Central memory CD8-positive, alpha-beta T cell (primary cell): ENCODE measurements at places on chromosomes 6 and 20.

- H3K27ac ChIP-seq, result no peak overlapping the region
- H3K27me3 ChIP-seq, result no peaks in the 10 kb centered on the region
- H3K4me3 ChIP-seq, result no peak overlapping the region
- H3K4me1 ChIP-seq, result no peaks in the 10 kb centered on the region
Observed at GRCh38 chr20:10876558-10876957, 202.8 kb upstream of the JAG1 start.

DNA sequence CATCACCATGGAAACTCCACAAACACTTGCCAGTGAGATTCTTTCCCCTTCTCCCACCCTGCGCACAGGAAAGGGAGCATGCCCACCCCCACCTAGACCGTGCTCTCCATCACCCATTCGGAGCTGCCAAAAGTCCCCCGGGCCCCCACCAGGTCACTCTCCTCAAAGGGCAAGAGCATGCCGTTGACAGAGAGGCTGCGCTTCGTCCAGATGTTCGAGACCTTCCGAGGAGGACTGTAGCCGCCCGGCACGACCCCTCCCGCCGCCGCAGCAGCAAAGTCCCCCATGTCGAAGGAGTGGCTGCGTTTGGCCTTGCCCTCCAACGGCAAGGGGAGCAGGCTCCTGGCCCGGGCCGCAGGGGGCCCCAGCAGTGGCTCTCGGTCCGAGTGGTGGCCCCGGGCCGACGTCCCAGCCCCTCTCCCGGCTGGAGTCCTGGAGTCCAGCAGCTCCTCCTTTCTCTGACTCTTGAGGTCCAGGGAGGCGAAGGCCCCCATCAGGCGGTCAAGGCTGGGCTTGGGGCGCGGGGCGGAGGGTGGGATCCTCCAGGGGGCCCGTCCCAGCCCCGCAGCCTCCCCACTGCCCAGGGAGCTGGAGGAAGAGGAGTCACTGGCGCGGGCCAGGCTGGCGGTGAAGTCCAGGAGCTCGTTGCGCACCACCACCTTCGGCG is 195.2 kb downstream of the LRFN2 start:
- no peak for DNase-seq
- peaks cover 21% of the 10 kb centered on the region for H3K27me3 ChIP-seq
- H3K4me1 ChIP-seq, result peaks cover 32% of the 10 kb centered on the region
- no peak overlapping the region for H3K4me3 ChIP-seq
- no peak overlapping the region for H3K27ac ChIP-seq
- peaks cover 3% of the 10 kb centered on the region for H3K36me3 ChIP-seq

- H3K27ac ChIP-seq, result no peak overlapping the region
- H3K27me3 ChIP-seq, result no peaks in the 10 kb centered on the region
- no peak overlapping the region for H3K4me3 ChIP-seq
- H3K4me1 ChIP-seq, result no peaks in the 10 kb centered on the region
Observed at GRCh38 chr6:66278115-66278514, 571.1 kb upstream of the EYS start.

GRCh38 chr20:40532103-40532502 is 156.9 kb downstream of the MAFB start:
- no peaks in the 10 kb centered on the region for H3K4me1 ChIP-seq
- H3K4me3 ChIP-seq, result no peak overlapping the region
- no peak overlapping the region for H3K27ac ChIP-seq
- peaks cover 9% of the 10 kb centered on the region for H3K27me3 ChIP-seq
- DNase-seq, result no peak

- H3K36me3 ChIP-seq, result no peaks in the 10 kb centered on the region
- H3K27me3 ChIP-seq, result peaks cover 60% of the 10 kb centered on the region
- no peak overlapping the region for H3K4me3 ChIP-seq
- no peaks in the 10 kb centered on the region for H3K4me1 ChIP-seq
- H3K27ac ChIP-seq, result no peak overlapping the region
Observed at GRCh38 chr20:2617099-2617714, 35.2 kb upstream of the NOP56 start.

GRCh38 chr6:16140607-16141006 is 11.7 kb downstream of the MYLIP start:
- H3K27me3 ChIP-seq, result no peaks in the 10 kb centered on the region
- H3K27ac ChIP-seq, result peak overlapping the region; percentile 42
- DNase-seq, result no peak
- peaks cover 75% of the 10 kb centered on the region for H3K4me1 ChIP-seq
- peaks cover 65% of the 10 kb centered on the region for H3K36me3 ChIP-seq
- peak overlapping the region; percentile 2 for H3K4me3 ChIP-seq

GRCh38 chr6:122722746-122723145 is 56.8 kb upstream of the FABP7 start:
- H3K4me1 ChIP-seq, result no peaks in the 10 kb centered on the region
- no peaks in the 10 kb centered on the region for H3K36me3 ChIP-seq
- no peak overlapping the region for H3K27ac ChIP-seq
- peaks cover 7% of the 10 kb centered on the region for H3K27me3 ChIP-seq
- no peak for DNase-seq

GRCh38 chr20:41830702-41831101 is 212.5 kb upstream of the CHD6 start:
- no peaks in the 10 kb centered on the region for H3K36me3 ChIP-seq
- H3K4me3 ChIP-seq, result no peak overlapping the region
- H3K27me3 ChIP-seq, result peaks cover 40% of the 10 kb centered on the region
- no peaks in the 10 kb centered on the region for H3K4me1 ChIP-seq
- DNase-seq, result no peak

- peaks cover 2% of the 10 kb centered on the region for H3K36me3 ChIP-seq
- no peak for DNase-seq
Observed at GRCh38 chr6:6724539-6725467, 136.3 kb downstream of the LY86 start.

GRCh38 chr6:130204322-130204721 is 18.4 kb downstream of the SAMD3 start:
- H3K4me1 ChIP-seq, result peaks cover 65% of the 10 kb centered on the region
- no peaks in the 10 kb centered on the region for H3K27me3 ChIP-seq
- H3K4me3 ChIP-seq, result peak overlapping the region; percentile 48
- no peak for DNase-seq
- no peak overlapping the region for H3K27ac ChIP-seq

- H3K4me3 ChIP-seq, result no peak overlapping the region
- no peak overlapping the region for H3K27ac ChIP-seq
- no peak for DNase-seq
- H3K36me3 ChIP-seq, result peaks cover 82% of the 10 kb centered on the region
Observed at GRCh38 chr20:37236462-37236861, 25.2 kb downstream of the GHRH start.

GRCh38 chr6:26501482-26501986 is 1.4 kb downstream of the BTN1A1 start:
- peak; percentile 11 for DNase-seq
- peak overlapping the region; percentile 57 for H3K4me3 ChIP-seq
- H3K27ac ChIP-seq, result no peak overlapping the region
- H3K4me1 ChIP-seq, result peaks cover 12% of the 10 kb centered on the region
- peaks cover 37% of the 10 kb centered on the region for H3K27me3 ChIP-seq

DNA sequence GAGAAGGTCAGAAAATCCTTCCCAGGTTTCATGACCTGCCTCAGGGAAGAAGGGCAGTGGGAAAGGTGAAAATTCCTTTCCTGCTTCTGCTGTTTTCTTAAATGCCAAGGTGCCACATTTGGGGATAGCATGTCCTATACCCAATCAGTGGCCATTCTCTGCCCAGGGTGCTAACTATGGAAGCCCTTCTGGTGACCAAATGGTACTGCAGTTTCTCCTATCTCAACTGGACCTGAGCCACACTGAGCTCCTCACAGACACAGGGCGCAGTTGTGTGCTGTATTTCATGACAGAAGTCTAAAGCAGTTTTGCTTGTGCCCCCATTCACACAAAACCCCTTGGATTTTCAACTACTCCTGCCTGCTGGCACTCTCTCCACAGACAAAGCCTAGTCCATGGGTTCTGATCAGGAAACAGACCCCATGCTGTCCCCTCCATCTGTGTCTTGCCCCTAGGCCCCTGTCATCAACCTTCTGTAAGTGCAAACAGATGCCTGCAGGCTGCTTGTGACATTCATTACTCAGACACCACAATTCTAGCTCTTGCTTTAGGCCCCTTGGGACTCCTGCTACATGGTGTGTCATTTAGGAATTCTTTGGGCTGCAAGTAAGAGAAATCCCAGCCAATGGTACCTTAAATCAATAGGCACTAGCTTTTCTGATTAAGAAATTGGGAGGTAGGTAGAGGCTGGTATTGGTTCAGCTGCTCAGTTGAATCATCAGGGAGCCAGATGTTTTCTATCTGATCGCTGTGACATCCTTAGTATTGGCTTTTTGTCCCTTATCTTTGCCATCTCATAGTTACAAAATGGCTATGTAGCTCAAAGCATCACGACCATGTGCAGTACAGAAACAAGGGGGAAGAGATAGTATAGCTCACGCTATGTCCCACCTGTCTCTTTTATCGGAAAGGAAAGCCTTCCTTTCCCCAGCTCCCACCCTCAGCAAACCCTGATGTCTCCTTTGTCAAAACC is 147.8 kb downstream of the CD83 start:
- H3K27ac ChIP-seq, result no peak overlapping the region
- no peaks in the 10 kb centered on the region for H3K36me3 ChIP-seq
- DNase-seq, result no peak
- H3K4me1 ChIP-seq, result no peaks in the 10 kb centered on the region
- H3K27me3 ChIP-seq, result no peaks in the 10 kb centered on the region

DNA sequence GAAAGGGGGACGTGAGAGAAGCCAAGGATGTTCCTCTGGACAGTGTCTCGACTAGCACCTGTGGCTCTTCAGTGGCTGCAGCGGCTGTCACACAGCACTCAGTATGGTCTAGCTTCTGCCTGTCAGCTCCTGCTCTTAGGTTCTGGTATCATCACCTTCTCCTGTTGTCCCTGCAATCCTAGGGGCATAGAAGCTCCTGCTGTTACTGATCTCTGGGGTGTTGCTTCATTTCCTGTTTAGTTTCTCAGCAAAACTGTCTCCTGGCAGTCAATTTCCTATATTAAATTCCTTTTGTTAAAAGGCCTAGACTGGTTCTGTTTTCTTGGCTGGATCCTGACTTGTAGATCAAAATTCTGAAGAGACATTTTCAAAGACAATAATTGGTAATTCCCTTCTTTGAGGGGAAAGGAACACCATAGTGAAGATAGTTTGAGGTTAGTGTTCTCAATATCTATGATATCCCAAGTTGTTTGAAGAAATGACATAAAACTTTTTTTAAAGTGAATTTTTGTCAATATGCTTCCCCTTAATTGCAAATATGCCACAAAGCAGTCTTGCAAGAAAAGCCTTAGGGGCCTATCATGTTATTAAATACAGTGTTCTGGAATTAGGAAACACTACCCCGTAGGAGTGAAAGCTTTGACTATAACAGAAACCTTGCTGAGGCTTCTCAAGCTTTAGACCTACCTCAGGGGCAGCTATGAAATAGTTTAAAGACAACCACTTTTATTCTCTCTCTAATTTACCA is 148.5 kb downstream of the KIF6 start:
- no peaks in the 10 kb centered on the region for H3K4me1 ChIP-seq
- peaks cover 30% of the 10 kb centered on the region for H3K27me3 ChIP-seq

- H3K27me3 ChIP-seq, result no peaks in the 10 kb centered on the region
- H3K27ac ChIP-seq, result peak overlapping the region; percentile 98
- peaks cover 27% of the 10 kb centered on the region for H3K36me3 ChIP-seq
- H3K4me3 ChIP-seq, result peak overlapping the region; percentile 97
- no peak for DNase-seq
- peaks cover 36% of the 10 kb centered on the region for H3K4me1 ChIP-seq
Observed at GRCh38 chr20:35277127-35277526, 795 bp downstream of the MMP24OS start.

- DNase-seq, result no peak
- H3K27me3 ChIP-seq, result no peaks in the 10 kb centered on the region
- H3K27ac ChIP-seq, result peak overlapping the region; percentile 96
- peak overlapping the region; percentile 88 for H3K4me3 ChIP-seq
- peaks cover 20% of the 10 kb centered on the region for H3K36me3 ChIP-seq
Observed at GRCh38 chr6:161272635-161273273, 1.1 kb downstream of the AGPAT4 start.

DNA sequence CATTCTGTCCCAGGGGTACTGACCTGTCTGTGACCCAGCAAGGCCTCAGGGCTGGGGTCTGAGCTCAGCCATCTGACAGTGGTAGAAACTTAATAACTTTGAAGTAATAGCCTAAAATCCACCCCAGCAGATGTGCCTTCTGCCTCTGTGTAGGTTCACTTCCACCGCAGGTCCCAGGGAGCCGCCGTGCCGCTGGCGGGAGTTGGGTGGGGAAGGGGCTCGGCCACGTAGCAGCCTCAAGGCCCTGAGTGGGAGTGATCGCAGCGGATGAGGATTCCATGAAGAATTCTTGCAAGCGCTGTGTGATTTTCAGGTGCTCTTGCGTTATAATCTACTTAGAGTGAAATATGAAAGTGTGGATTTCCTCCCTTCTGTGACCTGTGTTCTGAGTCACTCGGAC is 163.7 kb downstream of the DTNBP1 start:
- no peak overlapping the region for H3K4me3 ChIP-seq
- H3K4me1 ChIP-seq, result peaks cover 11% of the 10 kb centered on the region
- H3K27me3 ChIP-seq, result no peaks in the 10 kb centered on the region
- peaks cover 33% of the 10 kb centered on the region for H3K36me3 ChIP-seq
- DNase-seq, result no peak
- no peak overlapping the region for H3K27ac ChIP-seq

- no peaks in the 10 kb centered on the region for H3K27me3 ChIP-seq
- no peak for DNase-seq
- peaks cover 26% of the 10 kb centered on the region for H3K4me1 ChIP-seq
- peaks cover 45% of the 10 kb centered on the region for H3K36me3 ChIP-seq
Observed at GRCh38 chr6:42784717-42785498, 3.1 kb downstream of the BICRAL start.

DNA sequence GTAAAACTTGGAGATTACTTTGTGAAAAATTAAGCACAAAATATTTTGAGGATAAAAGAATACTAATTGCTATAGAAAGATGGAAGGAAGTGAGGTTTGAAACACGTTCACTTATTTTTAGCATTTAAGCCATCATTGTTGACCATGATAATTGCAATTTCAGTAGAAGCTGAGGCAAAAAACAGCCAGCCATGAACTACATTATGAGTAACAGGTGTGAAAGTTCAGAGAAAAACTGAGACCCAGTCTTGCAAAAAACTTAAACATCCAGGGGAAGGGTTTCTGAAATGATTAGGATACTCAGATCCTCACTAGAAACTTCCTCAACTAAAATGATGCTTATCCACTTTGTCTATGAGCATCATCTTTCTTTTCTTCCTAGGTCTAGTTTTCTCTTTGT is 619.4 kb downstream of the PHF3 start:
- H3K4me3 ChIP-seq, result no peak overlapping the region
- no peak overlapping the region for H3K27ac ChIP-seq
- no peaks in the 10 kb centered on the region for H3K36me3 ChIP-seq
- DNase-seq, result no peak
- H3K4me1 ChIP-seq, result no peaks in the 10 kb centered on the region

DNA sequence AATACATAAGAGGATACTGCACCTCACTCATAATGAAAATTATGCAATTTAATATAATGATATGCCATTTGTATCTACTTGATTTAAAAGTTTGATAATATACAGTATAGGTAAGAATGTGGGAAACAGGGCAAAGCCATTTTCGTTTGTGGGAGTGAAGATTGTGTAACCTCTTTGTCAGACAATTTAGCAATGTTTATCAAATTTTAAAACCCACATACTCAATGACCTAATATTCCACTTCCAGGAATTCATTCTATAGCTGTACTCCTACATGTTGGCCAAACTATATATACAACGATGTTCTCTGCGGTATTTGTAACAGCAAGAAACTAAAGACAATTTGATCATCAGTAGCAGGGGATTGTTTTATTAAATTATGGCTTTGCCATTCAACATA is 17.8 kb upstream of the FKBP5 start:
- no peak for DNase-seq
- H3K36me3 ChIP-seq, result no peaks in the 10 kb centered on the region
- no peaks in the 10 kb centered on the region for H3K27me3 ChIP-seq
- H3K4me3 ChIP-seq, result no peak overlapping the region
- H3K27ac ChIP-seq, result no peak overlapping the region
- peaks cover 18% of the 10 kb centered on the region for H3K4me1 ChIP-seq

- no peaks in the 10 kb centered on the region for H3K27me3 ChIP-seq
- no peak overlapping the region for H3K4me3 ChIP-seq
- H3K4me1 ChIP-seq, result peaks cover 47% of the 10 kb centered on the region
- no peak for DNase-seq
- peaks cover 7% of the 10 kb centered on the region for H3K36me3 ChIP-seq
- no peak overlapping the region for H3K27ac ChIP-seq
Observed at GRCh38 chr6:143701349-143702234, 23.8 kb downstream of the PHACTR2 start.
